MG63 (cell line): ENCODE measurements at places on chromosomes 4 and X. TPM values are rescaled to one million over a fixed set of nuclear protein-coding genes. Genes with fewer than 3 reads are reported as not detected.

- no peak for DNase-seq
Measured at GRCh38 chr4:83110970-83111750, 3.4 kb downstream of the PLAC8 start.

- no peak for DNase-seq
Measured at GRCh38 chrX:115970718-115971117, 199.8 kb upstream of the AGTR2 start.

DNA sequence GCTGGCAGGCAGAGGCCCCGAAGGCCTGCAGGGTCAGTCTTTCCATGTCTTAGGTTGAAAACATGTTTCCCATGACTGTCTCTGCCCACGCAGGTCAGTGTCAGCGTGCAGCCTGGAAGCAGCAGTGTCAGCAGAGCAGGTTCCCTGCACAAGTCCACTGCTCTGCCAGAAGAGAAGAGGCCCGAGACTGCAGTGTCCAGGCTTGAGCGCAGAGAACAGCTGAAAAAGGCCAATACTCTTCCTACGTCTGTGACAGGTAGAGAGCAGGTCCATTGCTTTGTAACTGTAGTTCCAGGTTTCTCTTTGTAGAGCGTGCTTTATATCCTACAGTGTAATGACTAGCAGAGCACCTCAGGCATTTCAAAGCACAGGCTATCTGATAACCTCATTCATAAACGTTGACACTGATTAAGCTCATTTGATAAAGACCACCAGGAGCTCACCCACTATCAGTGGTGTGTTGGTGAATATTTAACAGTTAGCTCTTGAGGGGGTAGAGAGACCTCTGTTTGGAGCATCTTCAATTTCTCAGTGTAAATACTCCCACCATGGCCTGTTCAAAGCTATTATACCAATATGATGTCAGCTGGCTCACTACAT lies 63.2 kb downstream of the AASDH start:
- DNase-seq = no peak

DNA sequence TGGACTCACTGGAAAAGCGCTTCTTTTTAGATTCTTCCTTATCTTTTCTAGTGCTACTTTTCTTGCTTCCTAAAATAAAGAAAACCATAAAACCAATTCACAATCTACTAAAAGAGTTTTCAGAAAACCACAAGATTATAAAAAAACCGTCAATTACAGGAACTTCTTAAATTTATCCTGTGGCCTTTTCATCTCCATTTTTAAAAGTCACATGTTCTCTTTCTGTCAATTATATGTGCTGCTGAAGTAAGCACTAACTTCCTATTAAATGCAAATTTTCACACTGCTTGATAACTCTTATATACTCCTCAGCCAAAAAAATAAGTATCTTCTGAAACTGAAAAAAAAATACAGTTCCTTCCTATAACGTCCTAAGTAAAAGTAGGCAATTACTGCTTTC lies 32.8 kb downstream of the CENPC start:
- no peak for DNase-seq

Gene PNMA6F
- total RNA-seq = not detected in 2 replicates

Gene GYG2
- total RNA-seq = 0.76 and 4.0 TPM in 2 replicates
